NCI-H187 treated with DMSO at 0.1 percent for 48 hours (cell line): ENCODE measurements at places on chromosomes 12 and 14.

DNA sequence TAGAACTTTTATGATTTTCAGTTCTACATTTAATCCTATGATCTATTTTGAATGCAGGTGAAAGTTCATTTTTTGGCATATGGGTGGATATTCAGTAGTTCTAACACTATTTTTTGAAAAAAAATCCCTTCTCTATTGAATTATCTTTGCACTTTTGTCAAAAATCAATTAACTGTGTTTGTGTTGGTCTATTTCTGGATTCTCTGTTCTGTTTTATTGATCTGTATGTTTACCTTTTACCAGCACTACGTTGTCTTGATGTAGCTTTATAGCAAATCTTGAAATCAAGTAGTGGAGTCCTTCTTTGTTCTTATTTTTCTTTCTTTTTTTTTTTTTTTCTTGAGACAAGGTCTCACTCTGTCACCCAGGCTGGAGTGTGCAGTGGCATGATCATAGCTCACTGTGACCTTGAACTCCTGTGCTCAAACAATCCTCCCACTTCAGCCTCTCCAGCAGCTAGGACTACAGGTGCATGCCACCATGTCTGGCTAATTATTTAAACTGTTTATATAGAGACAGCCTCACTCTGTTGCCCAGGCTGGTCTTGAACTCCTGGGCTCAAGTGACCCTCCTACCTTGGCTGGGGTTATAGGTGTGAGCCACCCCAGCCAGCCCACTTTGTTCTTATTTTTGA, 31.9 kb downstream of the SLC39A9 start:
- no peak for DNase-seq

- DNase-seq: no peak
Observed at GRCh38 chr12:131189781-131190180, 236.1 kb downstream of the ADGRD1 start.

DNA sequence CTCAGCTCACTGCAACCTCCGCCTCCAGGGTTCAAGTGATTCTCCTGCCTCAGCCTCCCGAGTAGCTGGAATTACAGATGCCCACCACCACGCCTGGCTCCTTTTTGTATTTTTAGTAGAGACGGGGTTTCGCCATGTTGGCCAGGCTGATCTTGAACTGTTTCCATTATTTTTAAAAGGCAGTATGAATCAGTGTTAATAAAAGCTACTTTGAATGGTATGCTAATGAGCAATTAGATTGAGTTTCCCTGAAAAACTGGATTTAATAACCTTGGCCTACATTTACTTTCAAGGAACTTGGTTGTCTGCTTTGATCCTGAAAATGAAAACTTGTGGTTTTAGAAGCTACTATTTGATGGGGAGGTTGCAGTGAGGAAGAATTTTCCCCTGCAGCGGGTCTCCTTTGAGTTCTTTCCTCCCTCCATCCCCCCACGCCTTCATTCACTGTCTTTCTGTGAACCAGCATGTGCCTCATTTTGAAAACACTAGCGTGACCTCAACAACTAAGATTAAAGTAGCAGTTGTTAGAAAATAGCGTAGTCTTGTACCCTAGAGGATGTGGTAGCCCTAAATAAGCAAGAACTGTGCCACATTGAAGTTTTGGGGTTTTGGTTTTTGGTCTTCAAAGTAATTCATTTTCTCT, 17.8 kb upstream of the RPS6KA5 start:
- DNase-seq: no peak

DNA sequence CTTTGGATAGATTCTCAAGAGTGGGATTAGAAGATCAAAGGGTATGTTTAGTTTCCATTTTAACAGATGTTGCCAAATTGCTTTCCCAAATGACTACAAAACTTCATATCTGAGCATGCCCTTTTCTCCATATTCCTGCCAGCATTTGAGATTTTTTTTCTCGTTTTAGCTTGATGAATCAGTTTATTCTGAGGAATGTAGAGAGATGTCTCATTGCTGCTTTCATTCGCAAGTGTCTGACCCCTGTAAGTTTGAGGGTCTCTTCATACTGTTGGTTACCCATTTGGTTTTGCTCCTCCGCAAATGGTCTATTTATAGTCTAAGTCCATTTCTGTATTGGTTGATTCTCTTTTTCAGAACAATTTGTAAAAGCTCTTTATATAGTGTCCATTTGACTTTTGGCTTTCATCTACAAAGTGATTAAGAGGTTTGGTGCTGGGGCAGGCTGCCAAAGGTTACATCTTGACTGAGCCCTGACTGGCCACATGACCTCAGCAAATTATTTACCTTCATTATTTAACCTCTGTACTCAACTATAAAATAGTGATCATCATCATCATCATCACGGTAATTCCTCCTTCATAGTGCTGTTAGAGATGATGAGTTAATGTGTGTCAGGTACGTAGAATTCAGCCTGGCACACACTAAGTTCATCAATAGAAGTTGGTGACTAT, 33.6 kb downstream of the HCAR2 start:
- DNase-seq: no peak

DNA sequence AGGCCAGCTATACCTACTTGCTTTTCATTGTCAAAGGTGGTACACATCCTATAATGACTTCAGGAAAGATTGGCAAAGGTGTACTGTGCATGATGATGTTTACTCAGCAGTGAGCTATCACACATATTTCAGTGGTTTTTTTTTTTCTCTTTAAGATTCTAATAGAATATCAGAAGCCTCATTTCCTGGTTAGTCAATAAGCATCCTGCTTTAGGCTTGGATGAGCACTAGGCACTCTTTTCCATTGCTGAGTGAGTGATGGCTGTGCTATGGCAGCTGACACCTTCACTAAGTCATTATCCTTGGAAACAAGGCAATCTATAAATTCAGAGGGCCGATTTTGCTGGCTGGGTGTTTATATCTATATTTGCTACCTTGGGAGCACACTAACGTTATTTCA, 161.1 kb upstream of the RASSF8 start:
- no peak for DNase-seq

DNA sequence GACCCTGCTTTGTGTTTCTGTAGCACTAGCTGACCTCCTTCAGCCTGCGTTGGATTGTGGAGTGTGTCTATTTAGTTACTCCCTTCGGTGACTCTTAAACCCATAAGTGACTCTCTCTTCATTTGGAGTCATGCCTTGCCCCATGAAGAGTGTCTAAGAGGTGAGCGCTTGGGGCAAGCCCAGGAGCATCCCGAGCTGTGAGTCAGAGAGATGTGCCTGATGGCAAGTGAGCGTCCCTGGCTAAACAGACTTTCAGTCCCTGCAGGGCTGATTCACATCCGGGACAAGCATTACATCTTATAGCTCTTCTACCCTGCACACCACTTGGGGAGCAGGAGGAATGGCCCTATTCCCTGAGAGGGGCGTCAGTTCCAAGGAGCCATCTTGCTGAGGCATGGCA, 24.3 kb upstream of the ATF1 start:
- no peak for DNase-seq

- no peak for DNase-seq
Observed at GRCh38 chr14:89241934-89242651, 174.9 kb downstream of the FOXN3 start.

DNA sequence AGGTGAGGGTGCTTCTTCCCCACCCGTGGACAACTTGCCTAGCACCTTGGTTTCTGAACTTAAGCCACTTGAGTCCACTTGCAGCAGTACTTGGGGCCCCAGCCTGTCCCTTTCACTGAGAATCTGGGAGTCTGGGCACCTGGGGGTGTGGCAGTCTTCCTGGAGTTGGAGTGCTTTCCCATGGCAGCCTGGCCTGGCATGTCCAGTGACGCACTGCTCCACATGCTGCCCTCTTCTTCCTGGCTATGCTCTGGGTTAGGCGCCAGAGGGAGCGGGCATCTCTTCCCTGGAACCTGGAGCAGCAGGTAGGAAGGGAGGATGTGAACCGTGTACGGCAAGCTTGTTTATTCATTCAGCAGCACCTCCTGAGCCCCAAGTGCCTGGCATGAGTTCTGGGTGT, 76.4 kb downstream of the PAPOLA start:
- no peak for DNase-seq

DNA sequence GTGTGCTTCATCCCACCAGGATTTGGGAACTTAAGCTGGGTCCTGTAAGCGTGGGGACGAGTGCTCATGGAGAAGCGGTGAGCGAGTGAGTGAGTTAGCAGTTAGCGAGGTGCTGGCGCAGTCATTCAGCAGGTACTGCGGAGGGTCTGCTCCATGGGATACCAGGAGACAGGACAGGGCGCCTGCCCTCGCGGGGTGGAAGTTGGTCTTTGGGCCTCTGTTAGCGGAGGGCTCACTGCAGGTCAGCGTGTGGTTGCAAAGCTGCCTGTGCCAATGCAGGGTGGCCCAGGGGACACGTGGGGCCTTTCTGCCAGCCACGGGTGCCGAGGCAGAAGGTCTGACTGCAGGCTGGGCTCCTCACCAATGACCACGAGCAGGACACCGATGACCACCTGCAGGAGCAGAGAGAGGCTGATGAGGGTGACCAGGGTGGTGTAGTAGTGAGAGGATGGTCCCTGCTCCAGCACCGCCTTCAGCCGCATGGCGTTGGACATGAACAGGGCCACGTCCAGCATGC, 97.6 kb downstream of the NINJ2 start:
- DNase-seq: no peak

- no peak for DNase-seq
Observed at GRCh38 chr12:122754790-122755189, 2.2 kb downstream of the DENR start.

DNA sequence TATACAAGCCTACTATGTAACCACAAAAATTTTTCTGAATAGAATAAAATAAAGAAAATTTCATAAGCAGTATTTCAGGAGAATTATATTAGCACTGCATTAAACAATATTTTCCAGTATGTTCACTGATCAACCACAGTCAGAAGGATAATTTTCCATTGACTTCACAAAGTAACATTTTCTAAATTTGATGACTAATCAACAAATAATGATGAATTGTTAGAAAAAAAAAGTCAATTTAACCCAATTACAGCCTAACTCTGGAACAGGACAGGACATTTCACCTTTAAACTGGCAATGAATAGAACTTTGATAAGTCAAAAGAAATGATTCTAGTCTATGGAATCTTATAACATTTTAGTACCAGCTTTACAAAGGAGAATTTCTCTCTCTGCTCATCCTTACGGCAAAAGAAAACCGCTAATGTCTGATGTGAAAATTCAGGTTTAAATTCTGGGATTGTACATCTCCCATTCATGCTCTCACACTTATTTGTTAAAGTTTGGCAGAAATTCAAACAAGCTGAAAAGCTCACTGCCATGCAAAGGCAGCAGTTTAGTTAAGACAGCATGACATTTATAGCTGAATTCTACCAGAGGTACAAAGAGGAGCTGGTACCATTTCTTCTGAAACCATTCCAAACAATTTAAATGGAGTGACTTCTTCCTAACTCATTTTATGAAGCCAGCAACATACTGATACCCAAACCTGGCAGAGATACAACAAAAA, 84.5 kb downstream of the MDGA2 start:
- DNase-seq: no peak

DNA sequence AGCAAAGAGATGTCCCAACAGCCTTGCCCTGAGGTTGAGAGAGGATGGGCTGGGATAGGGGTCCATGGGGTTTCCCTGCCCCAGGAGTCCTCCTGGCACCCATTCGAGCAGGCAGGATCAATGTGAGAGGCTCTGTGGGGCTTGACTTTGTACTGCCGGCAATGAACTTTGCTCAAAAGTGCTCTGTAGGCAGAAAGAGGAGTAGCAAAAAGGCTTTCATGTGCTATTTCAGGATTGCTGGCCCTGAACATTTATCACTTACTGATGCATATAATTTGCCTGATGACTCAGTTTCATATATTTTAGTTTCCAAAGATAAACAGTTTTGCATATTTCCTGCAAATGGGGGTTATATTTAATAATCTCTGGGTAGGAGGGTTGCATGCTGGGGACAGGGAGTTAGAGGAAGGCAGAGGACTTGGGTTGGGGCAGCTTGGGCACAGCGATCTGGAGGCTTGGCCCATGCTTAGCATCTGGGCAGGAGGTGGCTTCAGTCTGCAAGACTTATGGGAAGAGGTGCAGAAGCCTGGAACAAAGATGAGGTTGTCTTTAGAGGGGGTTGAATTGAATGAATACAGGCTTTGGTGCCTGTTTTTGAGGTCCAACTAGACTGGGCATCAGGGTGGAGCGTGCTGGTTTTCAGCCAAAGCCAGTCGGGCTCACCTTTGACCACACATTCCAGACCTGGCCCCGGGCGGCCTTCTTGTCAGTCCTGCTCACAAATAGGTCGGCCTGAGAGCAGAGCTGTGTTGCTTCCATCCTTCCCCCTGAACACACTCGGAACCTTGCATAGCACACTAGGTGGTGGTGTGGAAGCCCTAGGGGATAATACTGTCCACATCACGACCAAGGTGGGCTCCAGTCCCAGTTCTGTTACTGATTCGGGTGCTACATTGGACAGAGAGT, 101.4 kb downstream of the PAPOLA start:
- no peak for DNase-seq

- DNase-seq: no peak
Observed at GRCh38 chr12:57250541-57250940, 446 bp downstream of the STAC3 start.

DNA sequence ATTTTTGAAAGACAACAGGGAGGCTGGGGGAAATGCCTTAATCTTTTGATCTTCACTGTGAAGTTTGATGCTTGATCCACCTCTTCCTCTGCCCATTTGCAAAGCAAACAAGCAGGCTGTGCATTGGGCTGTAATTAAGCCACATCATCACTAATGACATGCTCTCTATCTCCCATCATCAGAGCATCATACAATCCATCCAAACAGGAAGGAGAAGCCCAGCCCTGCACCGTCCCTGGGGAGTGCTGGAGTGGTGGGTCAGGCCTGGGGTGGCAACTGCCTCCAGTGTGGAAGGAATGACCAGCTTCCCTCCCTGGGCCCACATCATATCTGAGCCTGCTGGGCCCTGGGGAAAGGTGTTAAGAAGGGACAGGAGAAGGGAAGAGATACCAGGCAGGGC, 6.9 kb upstream of the KRT74 start:
- DNase-seq: no peak

- no peak for DNase-seq
Observed at GRCh38 chr14:75295061-75295461, 16.4 kb downstream of the FOS start.

- no peak for DNase-seq
Observed at GRCh38 chr14:51613416-51613815, 38.3 kb upstream of the FRMD6 start.
